ENCODE measurements at places on chromosomes 2 and 18.

GRCh38 chr2:66675591-66675990, 240.7 kb downstream of the MEIS1 start:
- no peak for DNase-seq

DNA sequence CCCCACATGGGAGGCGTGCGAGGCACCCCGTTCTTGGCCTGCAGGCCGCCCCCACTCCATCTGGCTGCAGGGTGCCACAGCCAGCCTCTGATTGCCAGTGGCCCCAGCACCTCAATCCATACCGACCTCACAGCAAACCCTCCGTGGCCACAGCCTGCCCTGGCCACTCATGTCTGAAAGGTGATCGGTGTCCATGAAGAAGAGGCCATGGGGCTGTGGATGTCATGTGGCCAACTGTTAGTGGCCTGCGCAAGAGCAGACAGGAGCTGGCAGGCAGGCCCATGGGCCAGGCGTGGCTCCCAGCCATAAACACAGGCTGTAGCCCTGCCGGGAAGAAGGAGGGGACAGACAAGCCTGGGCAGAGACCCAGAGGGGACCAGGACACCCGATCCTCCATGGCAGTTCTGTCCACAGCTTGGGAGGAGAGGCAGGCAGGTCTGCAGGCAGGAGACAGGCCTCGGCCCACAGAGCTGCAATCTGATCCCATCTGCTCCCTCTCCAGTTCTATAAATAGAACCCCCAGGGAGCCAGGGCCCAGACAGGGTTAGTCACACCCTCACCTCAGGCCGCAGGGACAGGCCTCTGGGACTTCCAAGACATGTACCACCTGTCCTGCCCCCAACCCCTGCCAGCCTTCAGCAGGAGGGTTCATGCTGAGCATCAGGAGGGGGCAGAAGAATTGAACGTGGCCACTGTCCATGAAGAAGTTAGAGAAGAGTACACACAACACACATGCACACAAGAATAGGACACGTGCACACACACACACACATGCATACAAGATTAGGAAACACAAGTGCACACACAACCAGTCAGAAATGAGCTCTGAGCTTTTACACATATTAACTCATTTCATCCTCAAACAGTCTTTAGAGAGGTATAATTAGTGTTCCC, 16.9 kb downstream of the STEAP3 start:
- no peak for DNase-seq

DNA sequence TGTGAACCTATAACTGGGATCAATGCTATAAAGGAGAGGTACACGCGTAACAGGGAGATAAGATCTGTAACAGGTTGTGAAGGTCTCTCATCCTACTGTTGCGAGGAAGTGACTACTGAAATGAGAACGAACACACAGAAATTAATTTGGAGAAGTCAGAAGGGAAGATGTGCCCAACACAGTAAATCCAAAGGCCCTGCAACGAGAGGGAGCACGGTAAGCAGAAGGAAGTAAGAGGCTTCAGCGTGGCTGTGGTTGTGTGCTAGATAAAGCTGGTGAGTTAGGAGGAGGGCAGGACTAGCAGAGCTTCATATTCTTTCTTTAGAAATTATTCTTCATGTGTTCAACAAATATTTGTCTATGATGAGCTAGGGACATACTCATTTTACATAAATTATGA, 2.5 kb upstream of the ATG16L1 start:
- DNase-seq, result peak; percentile 24

DNA sequence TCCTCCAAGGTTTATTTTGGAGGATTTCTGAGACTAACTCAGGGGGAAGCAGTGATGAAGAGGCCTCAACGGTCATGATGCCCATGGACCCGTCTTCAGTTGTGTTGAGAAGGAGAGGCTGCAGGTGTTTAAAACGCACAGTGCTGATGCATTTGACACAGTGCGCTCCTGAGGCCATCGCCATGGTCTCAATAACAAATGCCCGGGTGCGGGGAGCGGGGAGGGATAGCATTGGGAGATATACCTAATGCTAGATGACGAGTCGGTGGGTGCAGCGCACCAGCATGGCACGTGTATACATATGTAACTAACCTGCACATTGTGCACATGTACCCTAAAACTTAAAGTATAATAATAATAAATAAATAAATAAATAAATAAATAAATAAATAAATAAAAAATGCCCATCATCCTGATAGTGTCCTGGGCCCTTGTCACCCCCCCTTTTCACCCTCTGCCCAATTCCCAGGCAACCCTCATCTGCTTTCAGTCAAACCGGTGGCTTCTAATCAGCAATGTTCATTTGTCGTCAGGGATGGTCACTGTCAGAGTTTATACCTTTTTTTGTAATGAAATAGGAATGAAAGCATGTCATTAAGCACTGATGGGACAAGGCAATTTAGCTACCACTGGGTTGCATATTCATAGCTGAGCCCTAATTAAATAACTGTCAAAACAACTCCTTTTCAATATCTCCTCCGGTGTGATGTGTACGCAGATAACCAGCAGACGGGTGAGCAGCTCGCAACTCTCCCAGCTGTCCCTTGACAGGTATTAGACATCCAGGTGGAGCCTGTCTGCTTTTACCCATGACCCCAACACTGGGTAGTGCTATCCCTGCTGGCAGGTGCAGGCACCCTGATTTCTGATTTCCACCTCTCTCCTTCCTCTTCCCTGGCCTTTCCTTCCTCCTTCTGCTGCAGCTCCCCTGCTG, 95.9 kb downstream of the KCNF1 start:
- DNase-seq, result no peak
